ENCODE measurements at places on chromosomes 11 and 22.

DNA sequence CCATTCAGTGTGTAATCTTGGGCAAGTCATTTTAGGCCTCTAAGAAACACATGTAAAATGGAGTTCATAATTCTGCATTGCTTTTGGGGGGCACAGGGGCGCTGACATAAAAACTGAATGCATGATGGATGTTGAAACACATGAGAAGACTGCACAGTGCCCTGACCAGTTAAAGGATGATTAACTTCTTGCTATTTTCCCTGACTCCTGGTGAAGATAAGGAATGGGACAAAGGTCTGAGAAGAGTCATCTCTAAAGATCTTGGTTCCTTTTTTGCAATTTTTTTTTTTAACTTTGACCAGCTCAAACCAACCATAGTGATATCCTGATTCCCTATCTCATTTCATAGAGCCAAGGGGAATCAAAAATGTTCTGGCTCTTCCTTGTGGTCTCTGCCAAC is 134.9 kb upstream of the TENM4 start:
- DNase-seq, result no peak

DNA sequence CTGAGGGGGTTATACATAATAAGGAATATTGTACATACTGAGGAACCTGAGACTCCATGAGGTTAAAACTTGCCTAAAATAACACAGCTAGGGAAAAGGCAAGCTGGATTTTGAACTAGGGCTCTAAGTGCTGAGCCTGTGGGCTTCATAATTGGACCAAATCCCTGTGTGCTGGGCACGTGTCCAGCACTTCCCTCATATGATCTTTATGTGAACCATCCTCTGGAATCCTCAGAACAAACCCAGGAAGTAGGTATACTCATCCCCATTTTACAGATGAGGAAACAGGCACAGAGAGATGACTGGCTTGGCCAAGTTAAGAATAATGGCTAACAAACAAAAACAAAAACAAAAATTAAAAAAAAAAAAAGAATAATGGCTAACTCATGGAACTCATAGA is 14.9 kb downstream of the RTN4RL2 start:
- DNase-seq, result no peak

GRCh38 chr11:2655834-2656622 is 43.8 kb downstream of the KCNQ1OT1 start:
- DNase-seq, result no peak

- DNase-seq, result no peak
Measured at GRCh38 chr22:46366327-46366731, 30.8 kb downstream of the TRMU start.

DNA sequence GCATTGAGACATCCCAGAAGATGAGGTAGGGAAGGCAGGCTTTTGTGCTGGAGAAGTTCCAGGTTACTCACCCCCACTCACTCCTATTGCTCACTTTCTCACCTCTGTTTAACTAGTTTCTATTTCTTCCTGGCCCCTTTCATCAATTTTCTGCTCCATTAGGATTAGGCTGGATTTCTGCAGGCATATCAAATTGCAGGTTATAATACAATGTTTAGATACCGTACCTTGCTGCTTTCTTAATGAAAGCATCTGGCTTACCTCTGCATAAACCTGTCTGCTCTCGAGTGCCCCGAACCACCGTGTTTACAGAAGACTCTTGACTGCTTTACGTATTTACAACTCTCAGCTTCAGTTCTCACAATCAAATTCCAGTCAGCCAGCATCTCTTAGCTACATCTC is 173.7 kb downstream of the ADAMTS15 start:
- no peak for DNase-seq

GRCh38 chr22:25419247-25420113 is 145.0 kb upstream of the GRK3 start:
- DNase-seq, result no peak

DNA sequence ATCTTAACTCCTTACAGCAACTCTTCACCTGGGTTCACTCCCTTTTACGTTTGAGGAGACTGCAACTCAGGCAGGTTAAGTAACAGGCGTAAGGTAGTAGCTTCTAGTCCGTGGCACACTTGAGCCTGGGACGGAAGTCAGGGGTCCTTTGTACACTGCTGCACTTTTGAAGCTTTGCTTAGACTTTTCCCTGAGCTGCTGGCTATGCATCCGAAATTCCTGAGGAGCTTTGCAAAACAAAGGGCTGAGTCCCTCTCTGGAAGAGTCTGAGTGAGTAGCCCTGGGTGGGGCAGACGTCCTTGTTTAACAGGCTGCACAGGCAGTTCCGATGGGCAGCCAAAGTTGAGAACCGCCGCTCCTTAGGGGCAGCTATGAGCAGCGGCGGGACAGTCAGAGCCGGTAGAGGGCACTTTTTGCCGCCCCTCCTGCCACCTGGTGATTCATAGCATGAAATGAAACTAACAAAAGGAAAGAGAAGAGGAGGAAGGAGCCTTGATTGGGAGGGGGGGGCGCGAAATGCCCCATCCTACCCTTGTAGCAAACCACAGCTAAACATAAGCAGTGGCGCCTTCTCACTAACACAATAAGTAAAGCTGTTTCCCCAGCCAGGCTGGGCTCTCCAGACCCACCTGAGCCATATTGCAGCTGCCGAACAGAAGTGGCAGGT is 1.4 kb downstream of the TMEM109 start:
- DNase-seq, result peak; percentile 41

DNA sequence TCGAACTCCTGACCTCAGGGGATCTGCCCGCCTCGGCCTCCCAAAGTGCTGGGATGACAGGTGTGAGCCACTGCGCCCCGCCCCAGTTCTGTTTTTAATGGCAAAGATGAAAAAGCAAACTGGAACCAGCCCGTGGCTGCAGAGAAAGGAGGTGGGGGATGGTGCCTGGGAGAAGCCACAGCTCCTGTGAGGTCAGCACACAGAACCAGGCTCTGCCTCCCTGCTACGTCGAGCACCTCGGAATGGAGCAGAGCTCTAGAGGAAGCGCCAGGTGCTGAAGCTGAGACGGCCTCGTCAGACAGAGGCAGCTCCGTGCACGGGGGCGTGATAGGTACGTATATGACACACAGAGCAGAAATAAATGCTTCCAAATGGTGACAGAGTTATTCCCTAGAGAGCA is 8.5 kb downstream of the DRD4 start:
- DNase-seq, result no peak

- no peak for DNase-seq
Measured at GRCh38 chr22:32607086-32607485, 132.5 kb downstream of the FBXO7 start.

DNA sequence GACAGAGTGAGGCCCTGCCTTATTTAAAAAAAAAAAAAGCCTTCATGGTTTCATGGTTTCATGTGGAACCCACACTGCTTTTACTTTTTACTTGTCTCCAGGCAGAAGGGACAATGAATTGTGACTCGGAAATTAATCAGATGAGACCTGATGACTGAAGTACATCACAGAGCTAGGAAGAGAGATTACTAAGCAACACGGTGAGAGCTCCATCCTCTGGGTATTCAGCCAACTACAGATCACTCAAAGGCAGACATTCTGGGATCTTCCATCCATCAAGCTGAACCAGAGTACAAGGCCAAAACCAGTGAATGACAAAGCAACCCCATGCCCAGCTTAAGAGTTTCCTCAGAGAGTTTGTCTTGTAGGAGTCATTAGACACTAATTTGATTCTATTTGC is 433.2 kb downstream of the SOX6 start:
- DNase-seq, result no peak

DNA sequence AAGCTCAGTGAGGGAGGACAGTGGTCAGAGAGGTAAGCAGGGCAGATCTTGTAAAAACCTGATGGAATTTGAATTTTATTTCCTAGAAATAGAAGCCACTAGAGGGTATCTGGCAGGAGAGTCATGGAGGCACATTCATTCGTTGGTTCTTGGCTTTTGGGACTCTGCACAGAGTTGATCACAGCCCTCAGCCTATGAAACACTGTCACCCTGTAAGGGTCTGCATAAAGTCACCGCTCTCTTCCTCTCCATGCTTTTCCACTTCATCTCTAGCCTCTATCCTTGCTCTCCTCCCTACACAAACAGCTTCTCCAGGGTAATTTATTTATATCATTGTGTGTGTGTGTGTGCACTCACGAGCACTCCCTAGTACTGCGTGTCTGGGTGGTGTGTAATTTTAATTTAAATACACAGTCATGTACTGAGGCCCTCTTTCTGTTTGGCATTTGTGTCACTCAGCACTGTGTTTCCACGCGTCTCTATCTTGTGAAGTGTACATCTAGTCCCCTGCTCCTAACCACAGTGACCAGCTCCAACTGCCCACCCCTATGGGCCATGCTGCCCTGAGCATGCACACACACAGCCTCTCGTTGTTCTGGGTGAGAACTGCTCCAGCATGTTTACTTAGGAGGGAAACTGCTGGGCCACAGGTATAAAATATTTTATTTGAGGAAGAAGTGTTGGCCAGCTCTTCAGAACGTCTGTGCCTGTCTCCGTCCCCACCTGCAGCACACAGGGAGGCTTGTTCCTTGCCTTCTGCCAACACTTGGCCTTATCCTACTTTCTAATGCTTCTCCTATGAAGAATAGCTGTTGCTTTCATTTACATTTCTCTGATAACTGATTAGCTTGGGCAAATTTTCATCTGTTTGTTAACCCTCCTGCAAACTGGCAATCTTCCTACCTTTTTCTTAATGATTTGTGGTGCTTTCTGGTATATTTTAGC is 4.5 kb downstream of the KCNQ1OT1 start:
- no peak for DNase-seq

GRCh38 chr22:48393885-48394284 is 1433.8 kb downstream of the BRD1 start:
- no peak for DNase-seq
